ENCODE measurements at places on chromosomes 3 and 15.
A peak's percentile ranks its signal among the peaks of the same experiment; 100 is the strongest.

GRCh38 chr15:52682781-52683180 is 3.6 kb upstream of the ATOSA start:
- peak; percentile 79 for DNase-seq

- no peak for DNase-seq
Observed at GRCh38 chr3:139764069-139764905, 86.5 kb upstream of the NMNAT3 start.

GRCh38 chr3:25130724-25131520 is 297.1 kb upstream of the RARB start:
- DNase-seq = no peak

- no peak for DNase-seq
Observed at GRCh38 chr3:4497005-4497692, 4.0 kb downstream of the ITPR1 start.

DNA sequence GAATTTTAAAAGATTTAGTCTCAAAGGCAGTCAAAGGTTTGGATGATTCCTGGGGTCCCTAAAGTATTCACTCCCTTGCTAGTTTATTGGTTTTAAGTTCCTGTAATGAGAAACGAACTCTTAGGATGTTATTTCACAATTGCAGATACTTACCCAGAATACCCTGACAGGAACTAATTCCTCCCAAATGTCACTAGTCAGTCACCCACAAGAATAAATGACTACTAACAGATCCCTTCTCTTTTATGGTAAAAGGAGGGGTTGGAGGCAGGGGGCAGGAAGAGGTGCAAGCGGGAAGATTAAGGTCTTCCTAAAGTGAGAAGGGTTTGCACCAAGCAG is 174.2 kb upstream of the SLC2A2 start:
- no peak for DNase-seq

DNA sequence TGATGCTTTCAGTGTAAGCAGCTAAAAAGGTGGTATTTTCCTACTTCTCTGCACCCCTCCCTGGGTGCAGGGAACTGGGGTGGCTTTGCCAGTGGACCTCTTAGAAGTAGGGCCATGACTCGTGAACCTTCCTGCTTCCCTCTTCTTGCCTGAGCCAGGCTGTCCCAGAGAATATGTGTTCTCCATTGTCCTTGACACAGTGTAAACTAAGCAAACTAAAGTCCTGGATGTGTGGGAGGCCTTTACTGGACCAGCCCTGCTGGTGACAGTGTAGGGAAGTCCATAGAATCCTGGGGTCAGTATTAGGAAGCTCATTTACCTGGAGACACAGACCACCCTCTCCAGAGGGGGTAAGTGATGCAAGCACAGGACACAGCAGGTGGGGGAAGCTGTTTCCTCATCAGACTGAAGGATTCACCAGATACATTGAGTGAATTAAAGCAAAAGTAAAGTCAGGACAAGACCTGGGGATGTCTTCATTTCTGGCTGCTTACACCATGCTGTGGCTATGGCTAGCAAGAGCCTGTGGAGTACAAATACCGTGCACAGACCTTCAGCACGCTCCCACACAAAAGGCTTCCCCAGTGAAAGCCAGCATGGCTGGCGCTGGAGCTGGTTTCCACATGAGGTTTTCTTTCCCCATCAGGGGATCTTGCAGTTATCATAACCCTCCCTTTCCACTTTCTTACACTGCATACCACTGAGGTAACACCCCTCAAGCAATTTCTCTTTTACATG is 64.8 kb upstream of the LPP start:
- DNase-seq = no peak

GRCh38 chr3:194871864-194872668 is 186.4 kb downstream of the FAM43A start:
- no peak for DNase-seq

GRCh38 chr3:182331341-182331740 is 462.0 kb upstream of the ATP11B start:
- DNase-seq = peak; percentile 91

DNA sequence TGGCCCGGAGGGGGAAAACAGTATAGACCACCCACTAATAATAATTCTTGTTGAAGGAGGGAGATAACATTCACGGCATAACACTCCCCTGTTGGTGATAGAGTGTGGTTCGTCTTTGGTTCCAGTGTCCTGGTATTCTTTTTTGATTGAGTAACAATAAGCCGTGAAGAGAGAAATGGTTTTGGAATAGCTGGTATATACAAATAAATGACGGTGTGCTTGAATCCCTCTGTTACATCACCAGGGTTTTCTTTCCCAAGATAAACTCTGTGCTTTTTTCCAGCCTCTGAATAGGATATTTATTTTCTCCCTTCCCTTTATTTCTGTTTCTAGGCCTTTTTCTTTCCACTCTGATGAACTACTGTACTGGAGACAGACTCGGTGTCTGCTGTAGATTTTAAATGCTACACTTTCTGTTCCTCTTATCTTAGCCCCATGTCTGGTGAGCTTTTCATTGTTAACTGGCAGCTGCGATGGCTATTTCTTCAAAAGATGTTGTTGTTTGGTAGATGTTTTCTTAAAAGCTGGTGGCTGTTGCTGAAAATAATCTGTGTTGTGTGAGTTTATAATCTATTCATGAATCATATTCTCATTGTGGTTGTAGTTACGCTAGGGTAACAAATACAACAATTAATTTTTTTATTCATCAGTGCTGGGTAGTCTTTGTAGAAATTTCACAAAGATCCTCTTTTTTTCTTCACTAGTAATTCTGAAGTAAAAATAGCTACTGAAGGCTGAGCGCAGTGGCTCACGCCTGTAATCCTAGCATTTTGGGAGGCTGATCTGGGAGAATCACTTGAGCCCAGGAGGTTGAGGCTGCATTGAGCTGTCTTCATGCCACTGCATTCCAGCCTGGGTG is 15.5 kb upstream of the SCAANT1 start:
- peak; percentile 57 for DNase-seq

DNA sequence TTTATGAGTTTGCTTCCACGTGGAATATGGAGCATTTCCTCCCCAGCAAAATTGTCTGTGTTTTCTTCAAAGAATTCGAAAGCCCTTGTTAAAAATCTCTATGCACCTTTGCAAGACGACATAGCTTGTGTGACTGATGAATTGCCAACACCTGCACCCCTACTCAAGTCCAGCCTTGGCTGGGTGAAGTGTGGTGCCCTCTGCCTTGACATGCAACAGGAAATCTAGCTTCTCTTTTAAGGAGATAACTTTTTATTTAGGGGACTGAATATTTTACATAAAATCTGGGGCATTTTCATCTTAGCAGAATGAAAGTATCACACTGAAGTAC is 647 bp downstream of the HMG20A start:
- peak; percentile 55 for DNase-seq

DNA sequence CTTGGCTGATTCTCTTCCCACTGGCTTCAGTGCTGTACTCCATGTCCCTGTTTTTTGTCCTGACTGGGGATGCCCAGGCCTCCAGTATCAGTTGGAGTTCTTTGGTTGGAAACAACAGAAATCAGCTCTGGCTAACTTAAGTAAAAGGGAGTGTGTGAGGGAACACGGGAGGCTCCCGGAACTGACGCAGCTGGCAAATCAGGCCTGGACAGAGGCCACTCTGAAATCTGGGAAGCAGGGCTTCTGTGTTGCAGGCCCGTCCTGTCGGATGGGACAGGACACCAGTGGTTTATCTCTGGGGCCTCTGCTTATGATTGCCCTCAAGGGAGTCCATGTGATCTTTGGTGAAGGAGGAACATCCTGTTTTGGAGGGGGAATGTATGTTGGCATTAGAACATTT is 124.3 kb downstream of the CHCHD6 start:
- no peak for DNase-seq

- DNase-seq = no peak
Observed at GRCh38 chr3:16881896-16882630, 2.7 kb upstream of the PLCL2 start.

DNA sequence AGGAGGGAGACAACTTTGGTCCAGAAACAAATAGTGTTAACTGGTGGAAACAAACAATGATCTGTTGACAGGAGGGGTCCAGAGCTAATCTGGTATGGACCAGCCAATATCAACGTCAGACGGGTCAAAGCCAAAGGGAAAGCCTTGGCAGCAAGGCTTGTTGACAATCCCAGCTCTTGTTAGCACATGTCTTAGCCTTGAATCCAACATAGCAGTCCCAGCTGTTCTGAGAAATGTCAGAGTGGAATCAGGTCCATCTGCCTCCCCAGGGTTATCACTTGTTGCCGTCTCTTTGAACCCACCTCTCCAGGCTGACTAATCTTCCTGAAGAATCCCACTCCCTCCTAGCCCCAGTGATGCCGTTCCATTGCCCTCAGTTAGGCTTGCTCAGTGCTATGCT is 404.6 kb upstream of the MCTP2 start:
- no peak for DNase-seq

- DNase-seq = no peak
Observed at GRCh38 chr3:149592758-149593240, 65.0 kb downstream of the WWTR1 start.

DNA sequence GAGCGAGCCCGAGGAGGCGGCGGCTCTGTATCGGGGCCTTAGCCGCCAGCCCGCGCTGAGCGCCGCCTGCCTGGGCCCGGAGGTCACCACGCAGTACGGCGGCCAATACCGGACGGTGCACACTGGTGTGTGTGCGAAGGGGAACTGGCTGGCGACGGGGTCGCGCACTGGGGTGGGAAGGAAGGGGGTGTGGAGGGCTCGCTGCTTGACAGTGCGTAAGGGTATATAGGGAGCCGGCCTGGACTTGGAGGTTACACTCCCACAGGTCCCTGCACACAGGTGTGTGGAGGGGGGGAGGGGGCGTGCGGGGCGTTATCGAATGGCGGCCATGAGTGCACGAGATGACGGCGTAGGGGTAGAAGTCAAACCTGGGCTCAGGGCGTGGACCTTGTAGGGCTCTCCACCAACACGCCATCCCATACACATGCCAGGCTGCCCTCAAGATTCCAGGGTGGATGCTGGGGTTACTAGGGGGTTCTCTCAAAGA is 389 bp downstream of the APEH start:
- peak; percentile 67 for DNase-seq

- peak; percentile 76 for DNase-seq
Observed at GRCh38 chr3:130276203-130276803, 69.2 kb upstream of the COL6A5 start.

DNA sequence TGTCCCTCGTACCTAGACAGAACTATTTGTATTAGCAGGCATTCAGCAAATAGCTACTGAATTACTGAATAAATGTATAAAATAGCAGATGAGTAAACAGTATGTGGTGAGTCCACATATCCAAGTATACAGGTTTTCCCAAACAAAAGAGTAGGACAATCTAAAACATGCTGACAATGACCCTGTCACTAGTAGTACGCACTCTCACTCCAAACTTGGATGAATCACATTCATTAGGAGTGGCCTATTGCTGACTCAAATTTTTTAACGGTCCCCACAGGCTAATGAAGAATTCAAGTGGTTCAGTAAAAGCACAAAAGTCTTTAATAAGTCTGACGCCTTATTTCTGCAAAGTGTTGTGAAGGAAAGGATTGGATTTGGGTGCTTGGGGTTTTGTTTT is 449.3 kb upstream of the THBS1 start:
- DNase-seq = no peak

DNA sequence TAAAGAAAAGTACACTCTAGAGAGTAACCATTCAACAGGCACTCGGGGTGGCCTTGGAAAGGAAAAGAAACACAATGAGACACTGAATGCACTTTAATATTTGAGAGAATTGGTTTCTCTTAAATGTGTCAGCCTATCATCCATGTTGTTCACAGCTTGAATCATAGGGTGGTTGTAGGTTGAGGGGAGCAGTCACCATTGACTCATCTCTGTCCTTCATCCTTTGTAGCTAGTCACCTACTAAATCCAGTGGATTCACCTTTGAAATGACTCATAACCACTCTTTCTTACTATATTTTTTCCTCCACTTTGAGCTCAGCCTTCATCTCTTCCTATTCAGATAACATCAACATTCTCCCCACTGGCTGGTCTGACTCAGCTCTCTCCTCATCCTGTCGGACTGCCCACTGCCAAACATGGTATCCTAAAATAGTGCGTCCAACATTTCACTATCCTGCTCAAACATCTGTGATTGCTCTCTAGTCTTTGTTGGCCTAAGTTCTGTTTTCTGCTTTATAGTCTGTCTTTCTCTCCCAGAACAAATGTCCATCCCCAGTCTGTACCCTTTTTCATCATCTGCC is 182.7 kb upstream of the GADL1 start:
- no peak for DNase-seq

GRCh38 chr3:12369029-12369428 is 80.2 kb downstream of the PPARG start:
- DNase-seq = no peak

- DNase-seq = no peak
Observed at GRCh38 chr3:180979961-180980360, 9.6 kb downstream of the DNAJC19 start.

DNA sequence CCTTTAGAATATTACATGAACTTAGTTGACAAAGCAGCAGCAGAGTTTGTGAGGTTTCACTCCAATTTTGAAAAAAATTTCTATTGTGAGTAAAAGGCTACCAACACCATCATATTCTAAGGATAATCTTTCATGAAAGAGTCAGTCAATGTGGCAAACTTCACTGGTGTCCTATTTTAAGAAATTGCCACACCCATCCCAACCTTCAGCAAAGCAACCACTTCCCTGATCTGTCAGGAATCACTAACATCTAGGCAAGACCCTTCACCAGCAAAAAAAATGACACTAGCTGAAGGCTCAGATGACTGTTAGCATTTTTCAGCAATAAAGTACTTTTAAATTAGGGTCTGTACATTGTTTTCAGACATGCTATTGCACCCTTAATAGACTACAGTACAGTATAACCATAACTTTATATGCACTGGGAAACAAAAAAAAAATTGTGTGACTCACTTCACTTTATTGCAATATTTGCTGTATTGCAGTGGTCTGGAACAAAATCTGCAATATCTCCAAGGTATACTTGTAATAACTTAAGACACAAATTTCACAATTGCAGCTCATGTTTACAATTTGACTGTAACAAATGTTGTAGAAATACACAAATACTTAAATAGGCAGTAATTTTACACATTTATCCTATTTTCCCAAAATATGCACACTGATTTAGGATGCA is 38.9 kb upstream of the ALCAM start:
- DNase-seq = no peak

DNA sequence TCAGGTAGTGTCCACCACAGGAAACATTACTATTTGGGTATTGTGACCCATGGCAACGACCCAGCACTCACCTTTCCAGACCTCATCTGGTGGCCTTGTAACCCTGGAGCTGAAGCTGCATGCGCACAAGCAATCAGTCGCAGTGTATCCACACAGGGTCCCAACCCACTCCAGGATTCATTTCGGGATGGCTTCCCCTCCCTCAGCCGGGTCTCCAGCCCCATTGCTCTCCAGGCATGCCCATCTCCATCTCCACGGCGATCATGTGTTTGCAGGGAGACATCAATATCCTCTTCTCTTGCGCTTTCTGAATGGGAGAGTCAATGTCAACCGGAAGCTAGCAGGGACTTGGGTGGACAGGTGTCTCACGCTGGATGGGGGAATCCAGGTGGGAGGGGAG is 35.2 kb downstream of the GOLGA6L2 start:
- DNase-seq = no peak

DNA sequence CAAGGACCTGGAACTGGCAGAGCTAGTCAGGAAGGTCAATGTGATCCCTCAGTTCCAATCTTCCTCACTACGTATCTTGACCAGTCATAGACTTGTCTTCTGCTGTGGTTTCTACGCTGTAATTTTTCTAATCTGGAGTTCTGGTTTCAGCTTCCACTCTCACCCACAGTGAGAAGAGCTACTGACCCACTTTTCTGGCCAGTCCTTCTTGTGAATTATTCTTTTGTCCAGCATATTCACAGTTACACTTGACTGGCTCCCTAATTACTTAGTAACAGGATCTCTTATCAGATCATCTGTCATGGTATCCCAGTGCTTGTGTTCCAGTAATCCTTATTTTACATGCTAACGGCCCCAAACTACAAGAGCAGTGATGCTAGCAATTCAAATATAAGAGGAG is 72.4 kb upstream of the MME start:
- no peak for DNase-seq

- no peak for DNase-seq
Observed at GRCh38 chr3:129653019-129653418, 46.5 kb upstream of the PLXND1 start.
